EH (cell line): ENCODE measurements at places on chromosomes 5 and 9.

GRCh38 chr9:127626752-127627493 lies 14.8 kb downstream of the STXBP1 start:
- no peak for DNase-seq

- DNase-seq = no peak
Observed at GRCh38 chr5:102547141-102548035, 48.6 kb upstream of the SLCO6A1 start.

DNA sequence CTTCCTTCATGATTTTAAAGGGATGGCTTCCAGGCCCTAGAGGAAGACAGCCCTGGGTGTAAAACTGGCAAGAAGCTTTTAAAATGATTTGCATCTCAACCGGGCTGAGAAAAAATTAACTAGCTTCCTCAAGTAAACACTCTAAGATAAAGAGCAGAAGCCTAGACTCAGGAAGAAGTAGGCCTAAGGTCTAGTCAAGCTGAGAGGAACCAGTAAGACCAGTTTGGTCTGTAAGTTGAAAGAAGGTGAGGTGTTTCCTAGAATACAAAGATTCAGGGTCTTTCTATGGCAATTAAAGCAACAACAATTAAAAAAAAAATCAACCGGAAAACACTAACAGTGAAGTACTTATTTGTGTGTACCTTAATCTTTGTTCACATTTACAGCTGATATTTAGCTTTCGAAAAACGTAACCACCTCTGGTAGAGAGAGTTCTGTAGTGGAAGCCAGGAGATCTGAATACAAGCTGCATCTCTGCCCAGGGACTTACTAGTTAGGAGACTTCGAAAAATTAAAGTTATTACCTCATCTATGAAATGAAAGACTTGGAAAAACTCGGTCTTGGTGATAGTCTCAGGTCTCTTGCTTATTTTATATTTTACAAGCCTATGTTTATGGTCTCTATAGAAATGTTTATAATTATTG lies 75.7 kb downstream of the TUSC1 start:
- DNase-seq = no peak

- peak; percentile 56 for DNase-seq
Observed at GRCh38 chr5:122999947-123000563, 36.5 kb downstream of the PPIC start.
